Smooth muscle cell of trachea (primary cell): ENCODE measurements at places on chromosomes 7 and 10. TPM values are rescaled to one million over a fixed set of nuclear protein-coding genes. Genes with fewer than 3 reads are reported as not detected.

The BMPER gene
- 2.9 and 11.2 TPM in 2 replicates for total RNA-seq

The BAMBI gene
- total RNA-seq, result 0.15 and 1.5 TPM in 2 replicates

The GHRHR gene
- total RNA-seq, result not detected in 2 replicates

The LAMB1 gene
- 478 and 504 TPM in 2 replicates for total RNA-seq

The NKX1-2 gene
- under 0.01 TPM in 1 of 2 replicates, not detected in the other for total RNA-seq

The SEC61G gene
- 143 and 736 TPM in 2 replicates for total RNA-seq

The FKBP9 gene
- 346 and 372 TPM in 2 replicates for total RNA-seq

The CRYGN gene
- total RNA-seq, result 0.58 and 0.83 TPM in 2 replicates

The OR2A5 gene
- total RNA-seq, result not detected in 2 replicates

The ITIH5 gene
- total RNA-seq, result under 0.01 and 2.8 TPM in 2 replicates

The RAMP3 gene
- total RNA-seq, result 0.58 and 1.8 TPM in 2 replicates

The NEURL1 gene
- total RNA-seq, result under 0.01 and 0.17 TPM in 2 replicates

The MGMT gene
- 30.1 and 32.1 TPM in 2 replicates for total RNA-seq

The ABCF2 gene
- total RNA-seq, result 64.7 and 65.2 TPM in 2 replicates

The WNT8B gene
- total RNA-seq, result not detected in 2 replicates

The INPP5F gene
- 17.9 and 19.9 TPM in 2 replicates for total RNA-seq

The ZNF32 gene
- 39.3 and 39.5 TPM in 2 replicates for total RNA-seq

The CACNB2 gene
- total RNA-seq, result 1.2 and 1.6 TPM in 2 replicates

The TMEM229A gene
- not detected in 2 replicates for total RNA-seq

The PLEKHS1 gene
- under 0.01 TPM in 1 of 2 replicates, not detected in the other for total RNA-seq

The TAS2R41 gene
- total RNA-seq, result 0.17 TPM in 1 of 2 replicates, not detected in the other

The KLF14 gene
- total RNA-seq, result under 0.01 TPM in 1 of 2 replicates, not detected in the other

The HECTD2 gene
- total RNA-seq, result 9.9 and 11.1 TPM in 2 replicates
